ENCODE measurements at places on chromosomes 1 and 21.
A peak's percentile ranks its signal among the peaks of the same experiment; 100 is the strongest.

GRCh38 chr1:27583479-27583878, 20.5 kb downstream of the AHDC1 start:
- no peak for DNase-seq

DNA sequence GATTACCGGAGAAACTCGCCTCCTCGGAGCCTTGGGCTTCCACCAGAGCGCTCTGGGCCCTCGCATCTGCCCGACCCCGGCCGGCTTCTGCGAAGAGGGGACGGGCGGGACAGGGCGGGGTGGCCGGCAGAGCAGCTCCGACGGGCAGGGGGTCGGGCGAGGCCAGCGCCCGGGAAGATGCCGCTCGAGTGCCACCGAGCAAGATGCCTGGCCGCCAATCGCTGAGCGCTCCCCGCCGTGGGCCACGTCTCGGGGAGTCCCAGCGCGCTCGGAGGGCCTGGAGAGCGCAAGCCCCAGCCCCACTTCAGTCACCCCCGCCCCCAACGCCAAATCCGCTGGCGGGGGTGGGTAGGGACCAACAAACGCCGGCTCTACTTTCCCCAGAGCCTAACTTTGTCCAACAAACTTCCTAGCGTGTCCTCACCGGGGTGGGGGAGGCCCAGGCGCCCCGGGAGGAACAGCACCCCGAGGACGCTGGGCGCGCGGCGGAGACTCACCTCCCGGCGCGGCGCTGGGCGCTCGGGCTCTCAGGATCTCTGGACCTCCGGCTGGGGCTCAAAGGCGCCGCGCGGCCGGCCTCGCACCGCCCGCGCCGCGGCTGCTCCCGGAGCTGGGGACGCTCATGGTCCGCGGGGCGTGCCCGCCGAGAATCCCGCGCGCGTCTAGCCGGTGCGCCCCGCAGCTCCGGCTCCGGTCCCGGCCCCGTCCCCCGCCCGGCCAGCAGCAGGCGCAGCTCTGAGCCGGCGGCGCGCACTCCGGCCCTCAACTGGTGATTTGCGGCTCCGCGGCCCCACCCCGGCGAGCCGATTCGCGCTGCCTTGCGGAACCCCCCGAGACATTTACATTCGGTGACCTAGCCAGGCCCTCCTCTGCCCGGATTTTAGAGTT, at the start of gene BCAR3:
Gene BCAR3 (minus strand): TSS at position 737 of the 888 bp plus-strand sequence. CDS start 6,907 bp downstream, outside the sequence.
- peak; percentile 76 for DNase-seq

DNA sequence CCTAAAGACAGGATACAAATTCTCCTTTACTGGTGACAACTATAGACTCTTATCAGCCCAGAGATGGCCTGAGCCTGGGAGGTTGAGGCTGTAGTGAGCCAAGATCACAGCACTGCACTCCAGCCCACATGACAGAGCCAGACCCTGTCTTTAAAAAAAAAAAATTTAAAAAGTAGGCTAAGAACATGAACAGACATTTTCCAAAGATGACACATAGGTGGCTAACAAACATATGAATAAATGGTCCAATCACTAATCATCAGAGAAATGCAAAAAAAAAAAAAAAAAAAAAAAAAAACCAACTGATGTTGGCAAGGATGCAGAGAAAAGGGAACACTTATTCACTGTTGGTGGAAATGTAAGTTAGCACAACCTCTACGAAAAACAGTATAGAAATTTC, 65.0 kb downstream of the TOR3A start:
- DNase-seq = no peak

- no peak for DNase-seq
Observed at GRCh38 chr21:15741510-15741909, 11.7 kb downstream of the USP25 start.

DNA sequence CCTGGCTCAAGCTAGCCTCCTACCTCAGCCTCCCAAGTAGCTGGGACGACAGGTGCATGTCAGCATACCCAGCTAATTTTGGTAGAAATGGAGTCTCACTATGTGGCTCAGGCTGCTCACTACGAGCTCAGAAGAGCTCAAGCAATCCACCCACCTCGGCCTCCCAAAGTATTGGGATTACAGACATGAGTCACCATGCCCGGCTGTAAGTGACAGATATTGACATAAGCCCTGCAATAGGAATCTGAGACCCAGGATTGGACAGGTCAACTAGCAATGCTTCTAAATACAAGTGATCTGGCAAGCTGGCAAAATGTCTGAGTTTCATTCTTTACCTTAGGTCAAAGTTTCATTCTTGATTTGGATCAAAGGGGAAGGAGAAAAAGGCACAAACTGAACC, 40.5 kb upstream of the H6PD start:
- DNase-seq = no peak

DNA sequence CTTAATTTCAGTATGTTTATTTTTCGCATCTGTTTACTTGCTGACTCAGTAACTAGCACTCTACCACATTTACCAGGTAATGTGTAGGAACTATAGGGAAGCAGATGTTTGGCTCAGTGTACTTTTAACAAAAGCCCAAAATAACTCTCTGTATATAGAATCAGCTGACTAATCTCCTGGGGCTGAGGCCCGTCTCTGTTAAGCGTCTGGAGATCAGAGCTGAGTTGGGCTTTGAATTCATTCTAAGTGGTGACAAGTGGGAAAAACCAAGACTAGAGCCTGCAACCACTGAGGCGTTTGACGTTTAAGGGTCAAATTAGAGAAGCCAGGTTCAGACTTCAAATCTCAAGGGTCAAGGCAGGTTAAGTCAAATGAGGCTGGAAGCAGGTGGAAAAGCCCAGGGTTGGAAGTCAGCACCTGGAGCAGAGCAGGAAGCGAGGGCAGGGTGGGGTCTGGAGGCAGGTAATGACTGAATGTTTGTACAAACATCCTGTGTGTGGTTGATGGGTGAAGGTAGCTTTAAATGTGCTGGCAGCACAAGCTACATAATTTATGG, 56.8 kb upstream of the LYST start:
- no peak for DNase-seq

DNA sequence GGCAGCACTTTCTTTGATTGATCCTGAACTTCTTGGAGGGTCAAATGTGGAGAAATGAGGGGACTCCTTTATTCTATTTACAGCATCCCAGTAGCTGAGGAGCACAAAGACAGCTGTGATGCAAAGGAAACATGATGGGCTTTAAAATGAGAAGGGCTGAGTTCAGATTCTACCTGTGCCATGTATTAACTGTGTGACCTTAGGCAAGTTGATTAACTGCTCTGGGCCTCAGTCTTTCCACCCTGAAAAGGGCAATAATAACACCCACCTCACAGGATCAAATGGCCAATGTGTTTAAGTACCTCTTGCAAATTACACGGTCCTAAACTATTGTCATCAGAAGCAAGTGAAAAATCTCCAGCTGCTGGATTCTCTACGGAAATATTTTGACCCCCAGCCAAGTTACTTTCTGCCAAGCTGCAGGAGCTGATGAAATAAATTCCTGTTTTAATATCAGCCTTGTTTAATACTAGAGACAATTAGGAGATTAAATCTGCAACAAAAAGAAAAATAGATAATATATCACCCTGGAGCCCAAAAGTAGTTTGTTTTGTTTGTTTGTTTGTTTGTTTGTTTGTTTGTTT, 15.7 kb downstream of the TMEM81 start:
- DNase-seq = no peak

- peak; percentile 55 for DNase-seq
Observed at GRCh38 chr1:209805875-209806760, at the start of gene IRF6. Gene IRF6, minus strand, starts transcription at chr1:209806142. Its CDS starts 4,729 bp downstream, at chr1:209801413.
